Ovary (tissue), 10 donors: ENCODE measurements at places on chromosomes 2 and 18. TPM values are rescaled to one million over a fixed set of nuclear protein-coding genes. Genes with fewer than 3 reads are reported as not detected.
A peak's percentile ranks its signal among the peaks of the same experiment; 100 is the strongest.

DNA sequence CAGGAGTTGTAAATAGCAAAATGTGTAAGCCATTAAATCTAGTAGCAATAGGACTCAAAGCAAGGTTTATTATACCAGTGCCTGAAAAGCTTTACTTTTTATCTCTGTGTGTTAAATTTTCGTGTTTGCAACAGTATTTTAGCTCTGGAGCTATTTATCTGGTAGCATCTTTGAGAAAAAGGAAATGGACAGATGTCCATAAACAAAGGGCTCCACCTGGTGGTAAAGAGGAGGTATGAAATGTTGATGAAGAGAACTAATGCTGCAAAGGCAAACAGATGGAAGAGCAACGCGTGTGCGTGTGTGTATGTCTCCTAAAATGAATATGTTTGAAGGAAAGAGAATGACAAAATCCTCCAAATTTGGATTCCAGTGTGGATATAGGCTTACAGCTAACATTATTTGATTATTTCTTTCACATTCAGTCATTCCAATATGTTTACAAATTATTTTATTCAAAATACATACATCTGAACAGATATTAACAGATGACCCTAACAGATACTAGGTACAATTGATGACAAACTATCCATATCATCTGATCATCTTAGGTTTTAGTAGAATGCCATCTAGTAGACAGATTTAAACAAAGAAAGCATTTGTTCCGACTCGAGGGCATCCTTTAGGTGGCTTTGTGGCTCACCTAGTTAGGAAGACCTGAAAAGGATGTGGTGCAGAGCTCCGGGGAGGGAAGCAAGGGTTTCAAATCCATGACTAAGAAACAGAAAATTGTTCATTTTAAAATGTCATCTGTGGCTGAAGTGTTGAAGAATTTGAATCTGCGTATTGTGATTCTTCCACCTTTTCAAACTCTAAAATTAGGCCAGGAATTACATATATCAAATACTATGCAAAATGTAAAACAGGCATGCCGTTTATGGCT is 383.3 kb downstream of the MTX2 start:
- no peaks in the 10 kb centered on the region for H3K36me3 ChIP-seq
- no peak for DNase-seq
- H3K4me1 ChIP-seq: no peaks in the 10 kb centered on the region
- no peaks in the 10 kb centered on the region for H3K27me3 ChIP-seq
- H3K4me3 ChIP-seq: no peak overlapping the region
- H3K27ac ChIP-seq: no peak overlapping the region

DNA sequence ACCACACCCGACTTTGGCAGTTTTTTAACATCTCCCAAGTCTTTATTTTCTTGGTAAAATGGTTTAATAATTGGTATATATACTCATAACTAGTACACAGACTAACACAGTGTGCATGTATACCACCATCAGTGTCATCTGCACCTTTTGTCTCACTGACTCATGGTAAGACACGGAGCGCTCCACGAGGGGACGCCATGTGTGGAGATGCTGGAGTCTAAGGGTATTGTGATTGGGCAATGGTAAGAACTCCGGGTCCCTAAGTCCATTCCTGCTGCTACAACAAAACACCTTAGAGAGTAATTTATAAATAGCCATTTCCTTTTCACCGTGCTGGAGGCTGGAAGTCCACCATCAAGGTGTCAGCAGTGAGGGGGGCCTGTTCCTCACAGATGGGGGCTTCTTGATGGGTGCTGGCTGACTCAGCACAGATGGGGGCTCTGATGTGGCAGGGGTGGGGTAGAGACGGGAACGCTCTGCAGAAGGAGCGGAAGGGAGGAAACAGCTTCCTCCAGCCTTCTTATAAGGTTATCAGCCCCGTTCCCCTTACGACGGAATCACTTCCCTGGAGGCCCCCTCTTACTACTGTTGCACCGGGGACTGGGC is 42.0 kb upstream of the EDAR start:
- H3K36me3 ChIP-seq: no peaks in the 10 kb centered on the region
- no peaks in the 10 kb centered on the region for H3K27me3 ChIP-seq
- H3K4me3 ChIP-seq: peak overlapping the region; percentile 42
- no peak overlapping the region for H3K27ac ChIP-seq

GRCh38 chr2:31192851-31193392 is 24.4 kb downstream of the CAPN14 start:
- no peaks in the 10 kb centered on the region for H3K36me3 ChIP-seq
- H3K27me3 ChIP-seq: no peaks in the 10 kb centered on the region
- no peak overlapping the region for H3K4me3 ChIP-seq
- no peak for DNase-seq
- no peak overlapping the region for H3K27ac ChIP-seq
- H3K4me1 ChIP-seq: no peaks in the 10 kb centered on the region

DNA sequence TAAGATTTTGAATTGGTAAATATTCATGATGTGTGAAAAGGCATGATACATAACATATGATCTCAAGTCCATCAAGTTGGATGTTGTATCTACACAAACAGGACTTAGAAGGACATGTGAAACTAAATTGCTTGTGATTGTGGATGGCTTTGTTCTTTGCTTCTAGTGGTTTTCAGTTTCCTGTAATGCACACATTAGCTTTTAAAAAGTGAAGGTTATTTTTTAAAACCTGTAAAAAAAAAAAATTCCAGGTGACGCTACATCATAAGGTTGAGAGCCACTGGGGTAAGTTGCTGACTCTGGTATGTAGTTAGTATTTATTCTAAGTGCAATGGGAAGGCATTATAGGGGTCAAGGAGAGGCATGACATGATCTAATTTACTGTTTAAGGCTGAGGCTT is 48.4 kb upstream of the TMEM247 start:
- no peaks in the 10 kb centered on the region for H3K36me3 ChIP-seq
- no peaks in the 10 kb centered on the region for H3K27me3 ChIP-seq
- no peak for DNase-seq
- H3K4me1 ChIP-seq: no peaks in the 10 kb centered on the region
- no peak overlapping the region for H3K27ac ChIP-seq

- H3K4me3 ChIP-seq: no peak overlapping the region
- no peaks in the 10 kb centered on the region for H3K27me3 ChIP-seq
- H3K27ac ChIP-seq: no peak overlapping the region
- H3K36me3 ChIP-seq: no peaks in the 10 kb centered on the region
- H3K4me1 ChIP-seq: no peaks in the 10 kb centered on the region
These were observed 233.0 kb downstream of the TFCP2L1 start for GRCh38 chr2:121052023-121052422.

DNA sequence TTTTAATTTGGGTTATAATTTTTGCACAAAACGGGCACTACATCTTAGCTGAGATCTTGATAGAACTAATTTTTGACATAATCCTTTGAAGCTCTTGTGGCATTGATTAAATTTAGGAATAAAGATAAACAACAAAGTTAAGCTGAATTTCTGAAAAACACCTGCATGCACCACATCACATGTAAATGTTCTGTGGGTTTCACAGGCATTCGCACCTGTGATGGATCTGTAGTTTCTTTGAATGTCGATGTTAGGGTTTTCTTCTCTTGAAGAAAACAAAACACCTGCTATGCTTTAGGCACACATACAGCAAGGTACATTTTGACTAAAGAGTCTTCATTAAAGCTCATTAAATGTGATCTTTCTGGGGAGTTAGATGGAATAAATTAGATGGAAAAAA is 60.3 kb downstream of the RPIA start:
- H3K4me1 ChIP-seq: no peaks in the 10 kb centered on the region
- no peak for DNase-seq
- H3K36me3 ChIP-seq: no peaks in the 10 kb centered on the region

GRCh38 chr2:25654801-25655200 is 18.6 kb downstream of the DTNB start:
- H3K27me3 ChIP-seq: no peaks in the 10 kb centered on the region
- H3K27ac ChIP-seq: no peak overlapping the region
- no peaks in the 10 kb centered on the region for H3K4me1 ChIP-seq
- no peak for DNase-seq
- H3K36me3 ChIP-seq: no peaks in the 10 kb centered on the region
- H3K4me3 ChIP-seq: no peak overlapping the region

GRCh38 chr2:226338825-226339224 is 460.8 kb downstream of the IRS1 start:
- peaks cover 2% of the 10 kb centered on the region for H3K4me1 ChIP-seq
- no peaks in the 10 kb centered on the region for H3K36me3 ChIP-seq
- H3K4me3 ChIP-seq: no peak overlapping the region
- H3K27me3 ChIP-seq: no peaks in the 10 kb centered on the region
- DNase-seq: no peak
- peak overlapping the region; percentile 22 for H3K27ac ChIP-seq

GRCh38 chr18:55007602-55008001 is 48.3 kb upstream of the CCDC68 start:
- no peaks in the 10 kb centered on the region for H3K27me3 ChIP-seq
- H3K36me3 ChIP-seq: no peaks in the 10 kb centered on the region
- H3K27ac ChIP-seq: no peak overlapping the region
- H3K4me3 ChIP-seq: no peak overlapping the region

GRCh38 chr2:98554116-98554861 is 54.0 kb downstream of the COA5 start:
- H3K27ac ChIP-seq: no peak overlapping the region
- no peaks in the 10 kb centered on the region for H3K4me1 ChIP-seq
- no peaks in the 10 kb centered on the region for H3K36me3 ChIP-seq
- no peak overlapping the region for H3K4me3 ChIP-seq
- no peak for DNase-seq
- no peaks in the 10 kb centered on the region for H3K27me3 ChIP-seq

VWC2L gene
- total RNA-seq: not detected

ZSWIM2 gene
- not detected for total RNA-seq

MC2R gene
- total RNA-seq: not detected

FAM237A gene
- not detected for total RNA-seq

TNS1 gene
- 568 TPM for total RNA-seq

ALPP gene
- total RNA-seq: 8.5 TPM

AKAIN1 gene
- total RNA-seq: not detected

SDC1 gene
- 4.5 TPM for total RNA-seq

CDCA7 gene
- total RNA-seq: 0.80 TPM
